Stimulated activated CD4-positive, alpha-beta T cell treated with anti-CD3 and anti-CD28 coated beads, Interleukin-15, amount 100 ng/mL, for 24 hours (primary cell): ENCODE measurements at places on chromosomes 2 and 18.

GRCh38 chr2:42106257-42106816 is 58.5 kb downstream of the PKDCC start:
- no peak for DNase-seq

GRCh38 chr2:18445433-18446320 is 114.8 kb downstream of the RDH14 start:
- DNase-seq, result no peak

DNA sequence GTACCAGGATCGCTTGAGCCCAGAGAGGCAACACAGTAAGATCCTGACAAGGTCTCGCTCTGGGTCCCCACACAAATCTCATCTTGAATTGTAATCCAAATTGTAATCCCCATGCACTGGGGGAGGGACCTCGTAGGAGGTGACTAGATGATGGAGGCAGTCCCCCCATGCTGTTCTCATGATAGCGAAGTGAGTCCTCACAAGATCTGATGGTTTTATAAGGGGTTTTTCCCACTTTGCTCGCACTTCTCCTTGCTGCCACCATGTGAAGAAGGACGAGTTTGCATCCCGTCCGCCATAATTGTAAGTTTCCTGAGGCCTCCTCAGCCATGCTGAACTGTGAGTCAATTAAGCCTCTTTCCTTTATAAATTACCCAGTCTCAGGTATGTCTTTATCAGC is 46.0 kb upstream of the SERTAD2 start:
- peak; percentile 30 for DNase-seq

DNA sequence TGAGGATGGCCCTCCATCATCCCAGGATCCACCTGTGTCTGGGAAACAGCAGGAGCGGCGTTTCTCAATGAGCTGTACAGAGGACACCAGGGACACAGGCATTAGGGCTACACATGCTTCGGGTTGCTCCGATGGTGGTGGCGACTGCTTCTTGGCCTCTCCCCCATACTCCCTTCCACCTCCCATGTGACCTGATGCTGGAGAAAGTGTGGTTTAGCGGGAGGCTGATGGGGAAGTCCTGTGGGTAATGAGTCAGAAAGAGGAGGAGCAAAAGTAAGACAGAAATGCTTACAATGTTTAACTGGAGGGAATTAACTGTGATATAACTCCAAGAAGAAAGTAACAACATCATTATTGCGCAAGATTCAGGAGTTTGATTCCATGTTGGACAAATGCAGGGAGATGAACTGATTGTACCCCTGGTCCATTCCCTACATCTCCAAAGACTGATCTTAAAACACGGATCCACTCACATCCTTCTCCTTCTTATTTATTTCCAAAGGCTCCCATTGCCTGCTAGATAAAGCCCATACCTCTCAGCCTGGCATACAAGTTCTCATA is 186.6 kb downstream of the NRP2 start:
- peak; percentile 56 for DNase-seq

DNA sequence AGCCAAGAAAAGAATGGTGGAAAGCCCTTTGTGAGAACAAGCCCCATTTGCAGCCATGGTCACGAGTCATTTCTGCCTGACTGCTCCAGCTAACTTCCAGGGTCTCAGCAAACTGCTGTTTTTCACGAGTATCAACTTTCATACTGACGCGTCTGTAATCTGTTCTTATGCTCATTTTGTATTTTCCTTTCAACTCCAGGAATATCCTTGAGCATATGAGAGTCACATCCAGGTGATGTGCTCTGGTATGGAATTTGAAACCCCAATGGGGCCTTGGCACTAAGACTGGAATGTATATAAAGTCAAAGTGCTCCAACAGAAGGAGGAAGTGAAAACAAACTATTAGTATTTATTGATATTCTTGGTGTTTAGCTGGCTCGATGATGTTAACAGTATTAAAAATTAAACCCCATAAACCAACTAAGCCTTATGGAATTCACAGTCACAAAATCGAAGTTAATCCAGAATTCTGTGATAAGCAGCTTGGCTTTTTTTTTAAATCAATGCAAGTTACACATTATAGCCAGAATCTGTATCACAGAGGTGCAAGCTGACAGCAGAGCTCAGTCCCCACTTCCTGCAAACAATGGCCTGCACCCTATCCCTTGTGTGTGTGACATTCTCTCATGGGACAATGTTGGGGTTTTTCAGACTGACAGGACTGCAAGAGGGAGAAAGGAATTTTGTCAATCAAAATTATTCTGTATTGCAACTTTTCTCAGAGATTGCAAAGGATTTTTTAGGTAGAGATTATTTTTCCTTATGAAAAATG is 26.1 kb downstream of the SLC14A1 start:
- no peak for DNase-seq

DNA sequence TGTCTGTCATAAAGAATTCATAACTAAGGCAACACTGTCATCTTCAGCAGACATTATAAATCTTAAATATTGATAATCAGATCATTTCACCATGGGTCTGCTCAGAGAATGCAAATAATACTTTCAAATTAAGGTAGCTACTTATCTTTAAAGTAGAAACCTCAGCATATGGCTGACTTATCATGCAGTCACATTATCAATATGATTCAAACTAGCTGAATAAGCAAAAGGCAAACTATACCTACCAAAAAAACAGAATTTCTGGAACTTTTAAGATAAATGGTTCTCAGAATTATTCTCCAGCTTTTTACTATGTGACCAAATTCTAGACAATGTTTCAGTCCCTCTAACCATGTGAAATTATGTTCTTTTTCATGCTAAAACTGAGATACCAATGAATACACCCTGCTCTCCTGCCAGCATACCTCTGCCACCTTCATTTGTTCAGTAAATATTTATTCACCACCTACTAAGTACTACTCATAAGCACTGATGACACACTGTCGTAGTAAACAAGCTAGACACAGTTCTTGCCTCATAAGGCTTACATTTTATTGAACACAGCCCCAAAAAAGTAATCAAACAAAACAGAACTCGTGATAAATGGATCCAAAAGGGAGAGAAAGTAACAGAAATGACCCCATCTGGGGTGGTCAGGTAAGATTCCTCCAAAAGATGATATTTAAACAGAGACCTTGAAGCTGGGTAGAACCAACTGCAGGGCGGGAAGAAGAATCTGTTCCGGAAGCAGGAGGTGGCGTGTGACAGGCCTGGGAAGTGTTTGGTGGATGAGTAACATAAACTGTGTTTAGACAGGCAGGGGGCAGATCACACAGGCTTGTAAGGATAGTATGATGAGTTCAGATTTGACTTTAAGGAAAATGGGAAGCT is 17.7 kb downstream of the SPIRE1 start:
- no peak for DNase-seq

DNA sequence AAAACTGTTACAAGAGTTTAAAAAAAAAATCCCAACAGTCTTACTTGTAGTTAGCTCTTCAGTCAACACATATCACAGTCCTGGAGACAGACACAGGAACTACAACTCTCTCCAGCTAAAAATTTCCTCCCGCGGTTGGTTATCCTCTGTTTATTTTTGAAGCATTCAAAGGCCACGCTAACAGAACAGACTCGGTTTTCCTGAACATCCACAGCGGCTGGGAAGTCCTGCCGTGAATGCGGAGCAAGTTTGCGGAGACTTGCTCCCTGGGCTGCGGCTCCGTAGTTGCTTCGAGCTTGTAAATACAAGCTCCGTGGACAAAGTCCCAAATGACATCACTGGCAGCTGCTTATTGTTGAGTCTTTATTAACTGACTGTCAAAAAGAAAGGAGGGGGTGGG is at the start of gene NCKAP5:
NCKAP5 (minus strand) TSS at position 292 of the 400 bp plus-strand sequence. CDS start 50,937 bp downstream, outside the sequence.
- DNase-seq, result no peak

DNA sequence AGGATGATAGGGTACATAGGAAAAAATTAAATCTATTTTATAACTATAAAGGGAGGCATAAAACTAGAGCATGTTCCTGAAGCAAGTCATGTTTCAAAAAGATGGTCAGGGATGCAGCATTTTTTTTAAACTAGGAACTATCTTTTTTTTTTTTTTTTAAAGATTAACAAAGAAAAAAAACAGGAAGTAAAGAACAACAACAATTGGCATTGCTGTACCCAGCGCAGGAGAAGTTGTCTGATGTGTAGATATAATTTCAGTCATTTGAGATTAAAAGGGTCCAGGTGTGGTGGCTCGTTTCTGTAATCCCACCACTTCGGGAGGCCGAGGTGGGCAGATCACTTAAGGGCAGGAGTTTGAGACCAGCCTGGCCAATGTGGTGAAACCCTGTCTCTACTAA is 41.5 kb downstream of the PMAIP1 start:
- DNase-seq, result no peak
